ENCODE measurements at places on chromosomes 12 and 14.

DNA sequence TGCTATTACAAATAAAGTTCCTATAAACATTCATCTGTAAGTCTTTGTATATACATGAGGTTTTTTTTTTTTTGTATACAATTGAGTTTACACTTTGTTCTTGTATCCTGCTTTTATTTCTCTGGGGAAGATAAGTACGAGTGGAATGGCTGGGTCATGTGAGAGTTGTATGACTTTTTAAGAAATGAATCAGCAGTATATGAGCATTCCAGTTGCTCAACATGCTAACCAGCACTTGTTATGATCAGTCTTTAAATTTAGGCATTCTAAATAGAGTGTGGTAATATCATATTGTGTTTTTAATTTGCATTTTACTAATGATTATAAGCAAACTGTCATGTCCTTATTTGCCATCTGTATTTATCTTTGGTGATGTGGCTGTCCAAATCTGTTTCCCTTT is 44.7 kb upstream of the AMIGO2 start:
- DNase-seq, result no peak

DNA sequence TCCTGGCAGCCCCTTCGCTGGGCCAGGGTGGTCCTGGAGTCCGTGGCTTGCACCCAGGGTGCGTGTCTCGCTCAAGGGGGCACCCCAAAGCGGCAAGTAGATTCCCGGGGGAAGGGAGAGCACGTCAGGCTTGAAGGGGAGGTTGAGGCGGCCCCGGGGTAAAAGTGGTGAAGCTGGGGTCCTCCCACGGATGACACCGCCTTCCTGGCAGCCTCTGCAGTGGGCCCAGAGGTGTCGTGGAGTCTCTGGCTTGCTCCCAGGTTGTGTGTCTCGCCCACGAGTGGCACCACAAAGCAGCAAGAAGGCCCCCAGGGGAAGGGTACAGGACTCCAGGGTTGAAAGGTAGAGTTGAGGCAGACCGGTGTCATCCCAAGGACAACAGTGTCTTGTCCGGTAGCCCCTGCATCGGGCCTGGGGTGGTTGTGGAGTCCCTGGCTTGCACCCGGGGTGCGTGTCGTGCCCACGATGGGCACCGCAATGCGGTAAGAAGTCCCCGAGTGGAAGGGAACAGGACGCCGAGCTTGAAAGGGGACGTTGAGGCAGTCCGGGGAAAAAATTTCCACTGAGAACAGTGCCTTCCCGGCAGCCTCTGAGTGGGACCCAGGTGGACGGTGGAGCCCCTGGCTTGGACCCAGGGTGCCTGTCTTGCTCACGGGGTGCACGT is 158.0 kb upstream of the ALG10B start:
- no peak for DNase-seq

GRCh38 chr14:58944343-58944967 is 244.0 kb upstream of the DAAM1 start:
- DNase-seq, result no peak

GRCh38 chr12:111322336-111323250 is 46.3 kb downstream of the PHETA1 start:
- no peak for DNase-seq

DNA sequence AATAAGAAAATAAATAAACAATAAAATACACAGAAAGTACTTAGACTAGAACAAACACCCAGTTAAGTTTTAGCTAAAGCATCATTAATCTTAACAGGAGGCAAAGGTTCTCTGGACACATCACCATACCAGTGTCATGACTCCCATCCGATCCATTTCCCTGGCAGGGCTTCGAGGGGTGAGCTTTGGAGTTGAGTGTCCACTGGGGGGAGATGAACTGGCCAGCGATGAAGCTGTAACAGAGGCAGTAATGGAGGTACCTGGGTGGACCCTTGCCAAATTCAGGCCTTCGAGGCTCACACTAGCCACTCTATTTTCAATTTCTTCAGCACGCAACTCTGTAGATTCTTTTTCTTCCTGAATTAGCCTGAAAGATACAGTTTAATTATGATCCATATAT is 269.5 kb downstream of the ACSS3 start:
- no peak for DNase-seq

DNA sequence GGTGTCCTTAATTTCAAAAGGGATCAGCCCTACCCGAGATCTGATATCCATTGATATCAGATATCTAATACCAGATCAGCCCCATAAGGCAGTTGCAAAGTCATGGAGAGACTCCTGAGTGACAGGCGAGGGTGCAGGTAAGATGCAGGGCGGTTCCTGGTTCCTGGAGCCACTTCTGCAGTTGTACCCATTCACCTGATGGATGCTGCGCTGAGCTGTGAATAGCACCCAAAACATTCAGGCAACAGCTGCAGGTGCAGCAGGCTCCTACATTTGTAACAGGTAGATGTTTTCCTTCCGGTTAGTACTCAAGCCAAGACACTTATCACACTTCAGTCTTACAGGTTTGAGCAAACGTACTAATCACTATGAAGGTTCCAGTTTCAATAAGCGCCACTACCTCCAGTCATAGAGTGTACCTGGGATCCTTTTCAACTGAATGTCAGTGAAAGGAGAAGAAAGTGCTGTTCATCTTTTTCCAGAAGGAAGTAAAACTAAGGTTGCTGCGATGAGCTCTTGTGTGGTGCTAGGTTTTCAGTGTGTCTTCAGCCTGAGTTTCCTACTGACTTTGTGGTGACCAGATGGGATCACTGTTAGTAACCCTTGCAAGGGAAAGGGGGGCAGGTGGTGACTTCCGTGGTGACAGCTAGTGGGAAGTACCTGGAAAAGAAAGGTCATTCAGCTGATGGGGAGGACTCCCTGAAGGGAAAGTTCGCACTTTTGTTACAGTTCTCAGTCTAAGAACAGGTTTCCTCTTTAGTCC is 1.9 kb downstream of the ATP6V0A2 start:
- peak; percentile 59 for DNase-seq

- DNase-seq, result no peak
Observed at GRCh38 chr12:46777587-46777986, 48.2 kb downstream of the SLC38A4 start.

DNA sequence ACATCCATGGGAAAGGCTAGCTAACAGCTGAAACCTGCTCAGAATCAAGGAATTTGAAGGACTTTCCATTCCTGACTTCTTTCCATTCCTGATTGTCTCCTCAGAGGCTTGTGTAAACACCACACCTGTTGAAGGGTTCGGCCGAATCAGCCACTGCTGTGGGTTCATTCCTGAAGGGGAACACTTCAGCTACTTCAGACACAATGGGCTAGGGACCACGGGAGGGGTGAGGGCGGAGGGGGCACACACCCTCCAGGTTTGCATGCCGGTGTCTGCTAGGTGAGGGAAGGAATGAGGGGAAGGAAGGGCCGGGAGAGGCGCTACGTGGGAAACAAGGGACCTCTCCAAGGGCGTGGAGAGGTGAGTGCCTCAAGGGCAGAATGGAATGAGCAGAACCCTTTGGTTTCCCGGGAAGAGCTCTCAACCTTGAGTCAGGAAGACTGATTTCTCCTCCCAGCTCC is 1.3 kb downstream of the GPRC5A start:
- no peak for DNase-seq

DNA sequence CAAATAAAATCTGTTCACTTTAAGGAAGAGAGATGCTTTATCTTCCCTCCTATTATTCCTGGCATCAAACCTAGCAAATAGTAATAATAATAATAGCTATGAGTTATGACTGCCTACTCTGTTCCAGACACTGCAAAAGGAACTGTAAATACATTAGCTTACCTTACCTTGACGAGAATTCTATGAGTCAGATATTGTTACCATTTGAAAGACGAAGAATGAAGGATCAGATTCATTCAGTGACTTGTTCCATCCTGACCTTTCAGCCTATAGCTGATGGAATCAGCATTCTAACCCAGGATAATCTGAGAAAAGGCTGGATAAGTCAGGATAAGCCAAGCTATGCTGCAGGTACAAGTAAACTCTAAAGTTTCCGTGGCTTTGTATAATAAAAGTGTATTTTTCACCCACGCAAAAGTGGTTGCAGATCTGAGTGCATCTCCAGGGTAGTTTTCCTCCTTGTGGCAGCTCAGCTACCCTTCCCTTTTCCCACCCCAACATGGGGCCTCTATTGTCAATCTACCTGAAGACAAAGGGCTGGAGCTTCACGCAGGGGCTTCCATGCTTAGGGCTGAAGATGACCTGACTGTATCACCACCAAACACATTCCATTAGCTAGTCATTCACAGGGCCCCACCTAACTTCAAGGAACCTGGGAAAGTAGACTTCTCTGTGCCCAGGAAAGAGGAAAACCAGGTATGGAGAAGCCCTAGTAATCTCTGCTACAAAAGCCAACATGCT is 57.2 kb upstream of the CCND2 start:
- DNase-seq, result no peak
